ENCODE measurements at places on chromosomes 3 and 15.

DNA sequence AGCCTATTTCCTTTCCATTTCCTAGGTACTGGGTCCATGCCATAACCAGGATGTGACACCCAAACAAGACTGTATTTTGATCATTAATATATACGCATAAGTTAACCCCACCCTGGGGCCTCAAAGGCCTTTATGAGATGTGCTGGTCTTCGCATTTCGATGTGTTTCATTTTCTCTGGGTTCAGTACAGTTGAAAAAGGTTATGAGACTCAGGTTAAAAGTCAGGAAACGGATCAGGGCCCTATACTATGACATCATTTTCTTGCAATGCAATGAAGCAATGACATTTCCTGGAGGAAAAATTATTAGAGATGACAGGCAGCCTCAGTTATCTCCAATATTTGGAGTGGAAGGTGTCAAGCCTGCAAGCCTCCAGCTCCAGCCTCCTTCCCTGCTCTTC, 31.7 kb downstream of the TMEM212 start:
- no peak for DNase-seq

GRCh38 chr15:63489352-63489751, 15.0 kb upstream of the USP3 start:
- no peak for DNase-seq

GRCh38 chr15:101013201-101013550, 94.0 kb downstream of the LRRK1 start:
- DNase-seq, result no peak

GRCh38 chr15:67911727-67912126, 71.9 kb upstream of the RNU6-1 start:
- no peak for DNase-seq

- DNase-seq, result no peak
Observed at GRCh38 chr3:8988791-8989558, 25.7 kb upstream of the RAD18 start.

- DNase-seq, result no peak
Observed at GRCh38 chr15:59384507-59384906, 11.8 kb upstream of the MYO1E start.

DNA sequence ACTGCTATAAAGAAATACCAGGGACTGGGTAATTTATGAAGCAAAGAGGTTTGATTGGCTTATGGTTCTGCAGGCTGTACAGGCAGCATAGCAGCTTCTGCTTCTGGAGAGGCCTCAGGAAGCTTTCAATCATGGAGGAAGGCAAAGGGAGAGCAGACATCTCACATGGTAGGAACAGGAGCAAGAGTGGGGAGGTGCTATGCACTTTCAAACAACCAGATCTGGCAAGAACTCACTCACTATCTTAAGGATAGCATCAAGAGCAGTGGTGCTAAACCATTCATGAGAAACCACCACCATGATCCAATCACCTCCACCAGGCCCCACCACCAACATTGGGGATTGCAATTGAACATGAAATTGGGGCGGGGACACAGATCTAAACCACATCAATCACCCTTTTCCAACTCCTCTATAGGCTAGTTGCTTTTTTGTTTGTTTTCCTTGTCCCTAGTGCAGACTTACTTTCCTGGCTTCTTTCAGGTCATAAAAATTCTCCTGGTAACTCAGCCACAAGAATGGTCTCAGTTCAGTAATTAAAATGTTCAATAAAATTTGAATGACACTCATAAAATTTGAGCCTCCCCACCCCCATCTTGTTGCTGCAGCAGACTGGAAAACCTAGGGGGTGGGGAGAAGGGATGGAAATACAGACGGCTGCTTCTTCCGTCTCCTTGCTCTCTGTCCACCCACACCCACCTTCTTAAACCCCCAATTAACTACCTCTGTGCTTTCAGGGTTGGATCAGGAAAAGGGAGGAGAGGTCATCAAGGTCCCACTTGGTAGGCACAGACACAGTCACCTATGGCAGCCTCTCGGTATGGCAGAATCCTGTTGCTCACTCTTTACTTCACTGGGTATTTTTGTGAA, 16.3 kb upstream of the TIPARP start:
- DNase-seq, result no peak

- no peak for DNase-seq
Observed at GRCh38 chr3:185342459-185343174, 20.3 kb upstream of the MAP3K13 start.
